ENCODE measurements at places on chromosomes 2 and 18. TPM values are rescaled to one million over a fixed set of nuclear protein-coding genes. Genes with fewer than 3 reads are reported as not detected.

DSG2 gene
- 59.6 TPM for total RNA-seq

SLC1A4 gene
- 9.8 TPM for total RNA-seq

KCNF1 gene
- total RNA-seq, result 29.8 TPM

RPE gene
- 81.2 TPM for total RNA-seq

RND3 gene
- total RNA-seq, result 45.9 TPM

CDK15 gene
- total RNA-seq, result not detected

ANKRD39 gene
- total RNA-seq, result 21.9 TPM

DSEL gene
- total RNA-seq, result 0.41 TPM

STPG4 gene
- total RNA-seq, result not detected

SERPINB3 gene
- total RNA-seq, result 0.06 TPM

DHRS9 gene
- 3.3 TPM for total RNA-seq

ABCG5 gene
- total RNA-seq, result not detected

FLACC1 gene
- total RNA-seq, result 0.14 TPM

TUBB8B gene
- total RNA-seq, result not detected

TSN gene
- 56.6 TPM for total RNA-seq

ALPG gene
- 0.42 TPM for total RNA-seq

ACVR1C gene
- total RNA-seq, result 0.03 TPM

TLX2 gene
- 0.28 TPM for total RNA-seq

MAT2A gene
- total RNA-seq, result 610 TPM

CCDC148 gene
- 0.62 TPM for total RNA-seq

DTNA gene
- total RNA-seq, result 0.35 TPM

ACMSD gene
- not detected for total RNA-seq

RUFY4 gene
- not detected for total RNA-seq

DAW1 gene
- total RNA-seq, result 2.1 TPM

RTN4 gene
- 451 TPM for total RNA-seq

EGR4 gene
- 0.19 TPM for total RNA-seq

AGXT gene
- total RNA-seq, result not detected

VIT gene
- total RNA-seq, result not detected

FMNL2 gene
- total RNA-seq, result 31.2 TPM

MERTK gene
- 3.0 TPM for total RNA-seq

GPR55 gene
- not detected for total RNA-seq

MOCOS gene
- 2.9 TPM for total RNA-seq

FAM168B gene
- 78.9 TPM for total RNA-seq

SERPINB13 gene
- not detected for total RNA-seq

CRACDL gene
- 3.6 TPM for total RNA-seq

ANKRD53 gene
- total RNA-seq, result 0.09 TPM

ANKRD62 gene
- not detected for total RNA-seq

THUMPD2 gene
- total RNA-seq, result 12.4 TPM

PRSS56 gene
- 0.10 TPM for total RNA-seq

PAX3 gene
- not detected for total RNA-seq

FTCDNL1 gene
- 3.0 TPM for total RNA-seq

KIF1A gene
- total RNA-seq, result 0.71 TPM

STARD6 gene
- not detected for total RNA-seq

ATOH8 gene
- 30.1 TPM for total RNA-seq

ZSWIM2 gene
- not detected for total RNA-seq

UGT1A3 gene
- 0.09 TPM for total RNA-seq

SLC14A1 gene
- not detected for total RNA-seq

REG1B gene
- total RNA-seq, result not detected

COL4A4 gene
- 2.0 TPM for total RNA-seq

DNAJC5G gene
- not detected for total RNA-seq

FASTKD1 gene
- total RNA-seq, result 18.3 TPM

HOXD12 gene
- total RNA-seq, result not detected

KIAA2012 gene
- total RNA-seq, result not detected

TMEM200C gene
- total RNA-seq, result not detected

ZNF804A gene
- total RNA-seq, result not detected
